ENCODE measurements at places on chromosomes 11 and 22.

- DNase-seq, result no peak
Observed at GRCh38 chr22:38984224-38984623, 2.1 kb downstream of the APOBEC3B start.

GRCh38 chr11:47944632-47945031 is 35.7 kb upstream of the PTPRJ start:
- DNase-seq, result no peak

DNA sequence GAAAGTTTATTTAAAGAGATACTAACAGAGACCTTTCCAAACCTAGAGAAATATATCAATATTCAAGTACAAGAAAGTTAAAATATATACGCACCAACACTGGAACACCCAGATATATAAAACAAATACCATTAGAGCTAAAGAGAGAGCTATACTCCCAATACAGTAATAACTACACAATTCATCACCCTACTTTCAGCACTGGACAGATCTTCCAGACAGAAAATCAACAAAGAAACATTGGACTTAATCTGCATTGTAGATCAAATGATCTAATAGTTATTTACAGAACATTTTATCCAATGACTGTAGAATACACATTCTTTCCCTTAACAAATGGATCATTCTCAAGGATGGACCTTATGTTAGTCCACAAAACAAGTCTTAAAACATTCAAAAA is 311.9 kb downstream of the METTL15 start:
- no peak for DNase-seq

DNA sequence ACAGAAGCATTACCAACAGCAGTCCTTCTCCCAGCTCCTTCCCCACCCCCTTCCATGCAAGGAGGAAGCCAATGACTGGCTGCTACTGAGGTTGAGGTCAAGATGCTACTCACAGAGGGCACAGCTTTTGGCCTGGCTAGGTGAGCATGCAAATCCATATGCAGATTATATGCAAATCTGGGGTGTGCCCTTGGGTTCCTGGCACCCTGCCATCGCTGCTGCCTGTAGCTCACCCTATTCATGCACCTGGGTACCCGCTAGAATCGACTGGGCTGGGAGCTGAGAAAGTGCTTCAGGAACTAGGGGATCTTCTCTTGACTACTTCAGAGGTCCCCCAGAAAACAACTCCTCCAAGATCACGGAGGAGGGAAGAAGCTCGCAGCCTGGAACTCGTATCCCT is 4.0 kb downstream of the DSCAML1 start:
- DNase-seq, result no peak

DNA sequence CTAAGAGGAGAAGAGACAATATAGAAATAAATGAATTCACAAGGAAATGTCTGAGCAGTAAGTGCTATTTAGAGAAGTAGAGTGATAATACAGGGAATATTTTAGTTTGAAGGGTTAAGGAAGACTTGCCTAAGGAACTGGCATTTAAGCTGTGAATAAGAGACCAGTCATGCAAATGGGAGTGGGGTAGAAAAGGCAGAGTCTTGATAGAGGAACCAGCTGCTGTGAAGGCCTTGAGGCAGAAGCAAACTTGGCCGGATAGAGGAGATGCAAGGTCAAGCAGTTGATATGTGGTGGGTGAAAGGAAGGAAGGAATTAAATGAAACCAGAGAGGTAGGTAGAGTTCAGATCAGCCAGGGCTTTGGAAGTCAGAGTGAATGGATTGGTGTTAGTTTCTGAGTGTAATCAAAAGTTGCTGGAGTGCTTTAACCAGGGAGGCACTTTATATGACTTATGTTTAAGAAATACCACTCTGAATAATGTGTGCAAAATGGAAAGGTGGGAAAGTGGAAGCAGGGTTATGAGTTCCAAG is 198.4 kb upstream of the SESN3 start:
- DNase-seq, result no peak

GRCh38 chr11:1122664-1123002 is 35.1 kb upstream of the MUC5AC start:
- peak; percentile 38 for DNase-seq

GRCh38 chr11:92750794-92751193 is 218.7 kb upstream of the MTNR1B start:
- no peak for DNase-seq

- DNase-seq, result no peak
Observed at GRCh38 chr11:124889191-124890091, 8.2 kb downstream of the ROBO4 start.

GRCh38 chr11:64711956-64712362 is 11.0 kb downstream of the NRXN2 start:
- no peak for DNase-seq

DNA sequence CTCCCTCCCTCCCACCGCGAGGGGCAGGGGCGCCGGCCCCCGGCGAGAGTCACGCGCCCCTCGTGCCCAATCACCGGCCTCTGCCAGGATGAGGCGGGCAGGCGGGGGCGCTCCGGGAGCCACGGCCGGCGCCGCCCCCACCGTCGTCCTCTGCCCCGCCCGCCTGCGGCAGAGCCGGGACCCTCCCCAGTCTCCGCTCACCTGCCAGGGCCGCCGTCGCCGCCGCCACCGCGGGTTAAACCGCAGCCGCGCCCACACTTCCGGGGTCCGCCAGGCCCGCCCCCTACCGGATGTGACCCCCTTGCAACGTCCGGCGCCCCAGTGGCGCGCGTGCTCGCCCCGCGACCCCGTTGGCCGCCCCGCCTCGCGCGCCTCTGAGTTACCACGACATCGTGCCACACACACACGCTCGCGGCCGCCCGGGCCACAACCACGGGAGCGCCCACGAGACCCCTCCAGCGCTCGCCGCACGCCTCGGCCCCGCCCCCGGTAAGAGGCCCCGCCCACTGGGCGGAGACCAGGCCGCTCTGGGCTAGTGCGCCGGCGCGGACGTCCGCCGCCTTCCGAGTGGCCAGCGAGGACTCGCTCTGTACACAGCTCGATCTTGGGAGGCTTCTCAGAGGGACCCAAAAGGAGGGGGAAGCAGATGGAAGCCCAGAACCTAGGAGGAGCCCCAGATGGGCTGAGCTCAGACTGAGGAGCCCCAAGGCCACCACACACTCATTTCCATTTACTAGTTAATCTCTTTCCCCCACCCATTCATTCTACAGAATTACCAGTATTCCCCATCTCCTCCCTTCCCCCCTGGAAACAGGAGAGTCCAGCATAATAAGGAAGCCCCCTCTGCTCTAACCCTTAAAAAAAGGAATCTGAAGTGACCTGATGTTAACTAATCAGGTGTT is at the start of gene VPS37C:
TSS of gene VPS37C (minus strand) at position 237 of the 902 bp plus-strand sequence. CDS start 22,597 bp downstream, outside the sequence.
- peak; percentile 97 for DNase-seq

DNA sequence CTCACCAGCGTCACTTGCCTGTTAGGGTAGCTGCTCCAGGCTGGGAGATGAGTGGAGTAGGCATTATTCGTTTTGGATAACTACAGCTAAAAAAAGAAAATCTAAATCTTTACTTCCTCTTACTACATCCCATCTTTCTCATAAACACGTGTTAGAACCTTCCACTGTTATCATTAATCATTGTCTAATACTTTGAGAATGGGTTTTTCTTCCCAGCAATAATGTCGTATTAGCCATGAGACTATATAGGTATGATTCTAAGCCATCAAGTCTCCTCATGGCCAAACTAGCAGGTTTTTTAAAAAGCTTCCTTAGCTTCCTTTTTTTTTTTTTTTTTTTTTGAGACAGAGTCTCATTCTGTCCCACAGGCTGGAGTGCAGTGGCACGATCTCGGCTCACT is 3.9 kb upstream of the TEF start:
- DNase-seq, result no peak

GRCh38 chr11:65377036-65377435 is 5.4 kb downstream of the SLC25A45 start:
- DNase-seq, result no peak

- no peak for DNase-seq
Observed at GRCh38 chr22:47534804-47535410, 772.5 kb downstream of the TBC1D22A start.

DNA sequence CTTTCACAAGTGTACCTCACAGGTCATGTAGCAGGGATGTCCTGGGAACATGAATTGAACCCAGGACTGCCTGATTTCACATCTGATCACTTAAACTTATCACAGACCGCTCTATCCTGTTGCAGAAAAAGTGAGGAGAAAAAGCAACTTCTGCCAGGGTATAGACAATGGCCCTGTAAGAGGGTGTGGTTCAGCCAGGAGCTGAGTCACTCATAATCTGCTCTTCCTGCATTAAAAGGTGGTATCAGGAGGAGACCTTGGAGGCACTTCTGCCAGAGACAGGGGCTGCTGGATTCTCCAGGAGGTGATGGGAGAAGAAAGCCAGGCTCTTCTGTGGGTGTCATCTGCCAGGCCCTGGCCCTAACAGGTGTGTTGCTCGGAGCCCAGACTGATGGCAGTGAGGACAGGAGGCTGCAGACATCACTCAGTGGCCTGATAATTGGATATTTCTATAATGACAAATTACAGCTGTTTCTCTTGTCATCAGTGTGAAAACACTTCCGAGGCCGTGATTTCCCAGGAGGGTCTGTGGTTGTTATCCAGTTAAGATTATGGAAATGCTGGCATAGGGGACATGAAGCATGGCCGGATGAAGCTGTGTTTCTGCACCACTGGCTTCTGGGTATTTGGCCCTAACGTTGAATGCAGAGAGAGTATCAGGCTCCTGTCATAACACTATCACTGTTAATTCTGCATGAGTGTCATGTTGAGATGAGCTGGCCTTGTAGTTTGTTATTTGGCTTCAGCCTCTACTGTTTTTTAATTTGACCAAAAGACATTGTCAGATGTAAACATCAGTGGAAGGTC is 125.1 kb upstream of the ZBED5 start:
- no peak for DNase-seq

- no peak for DNase-seq
Observed at GRCh38 chr11:48154151-48154550, 62.5 kb upstream of the OR4B1 start.

- DNase-seq, result peak; percentile 63
Observed at GRCh38 chr22:38947321-38948140, 9.9 kb upstream of the APOBEC3A start.
